ENCODE measurements at places on chromosomes 2 and 18.

DNA sequence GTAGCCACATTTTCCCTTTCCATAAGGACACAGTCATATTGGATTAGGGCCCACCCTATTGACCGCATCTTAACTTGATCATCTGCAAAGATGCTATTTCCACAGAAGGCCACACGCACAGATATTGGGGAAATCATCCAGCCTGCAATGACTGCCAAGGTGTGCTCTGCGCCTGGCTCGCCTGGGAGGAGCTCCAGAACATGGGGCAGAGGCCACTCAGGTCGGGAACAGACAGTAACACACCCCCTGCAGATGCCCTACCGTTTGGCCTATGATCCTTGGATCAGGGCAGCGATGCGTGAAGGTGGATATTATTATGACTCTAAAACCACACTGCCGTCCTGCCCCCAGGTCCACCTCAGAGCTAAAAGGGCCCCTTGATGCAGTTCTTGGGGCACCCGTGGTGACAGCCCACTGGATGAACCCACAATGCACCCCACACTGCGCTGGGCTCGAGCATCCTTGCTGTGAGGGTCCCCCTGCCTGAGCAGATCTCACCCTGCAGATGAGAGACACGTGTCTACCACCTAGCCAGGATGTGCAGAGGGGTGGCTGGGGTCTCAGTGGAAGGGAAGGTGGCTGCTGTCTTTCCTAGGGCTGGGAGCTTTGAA is 72.9 kb upstream of the ZNF516 start:
- no peak for DNase-seq

GRCh38 chr2:10452956-10453904 is 5.1 kb upstream of the ODC1 start:
- no peak for DNase-seq

DNA sequence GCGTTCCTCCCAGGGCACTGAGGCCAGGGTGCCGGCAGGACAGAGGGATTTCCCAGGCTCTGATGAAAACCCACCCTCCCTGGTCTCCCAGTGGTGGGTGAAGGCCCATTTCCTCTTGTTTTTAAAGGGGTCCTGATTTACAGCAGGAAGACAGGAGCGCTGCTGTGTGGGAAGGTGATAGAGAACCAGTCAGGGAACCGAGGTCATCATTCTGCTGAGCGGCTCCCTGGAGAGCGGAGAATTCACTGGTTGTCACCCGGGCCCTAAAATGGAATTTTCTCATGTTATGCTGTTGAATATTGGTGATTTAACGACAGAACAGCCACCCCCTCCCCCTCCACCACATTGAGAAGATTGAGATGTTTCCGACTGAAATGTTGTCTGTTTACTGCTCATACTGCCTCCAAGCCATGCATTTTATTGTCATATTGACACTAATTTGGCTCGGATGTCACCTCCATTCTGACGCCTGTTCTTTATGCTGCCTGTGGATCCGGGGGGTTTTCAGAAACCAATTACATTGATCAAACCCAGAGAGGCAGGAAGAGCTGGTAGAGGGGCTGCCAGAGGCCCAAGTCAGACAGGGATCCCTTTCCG is 225.2 kb downstream of the GLI2 start:
- no peak for DNase-seq

- DNase-seq = peak; percentile 68
These were observed 545 bp downstream of the GTF3C2 start for GRCh38 chr2:27356056-27356381.

GRCh38 chr2:147479358-147479757 is 365.5 kb upstream of the ACVR2A start:
- no peak for DNase-seq

- no peak for DNase-seq
These were observed 54.4 kb downstream of the LRPPRC start for GRCh38 chr2:43941359-43941758.

- no peak for DNase-seq
These were observed 49.9 kb upstream of the RAB6C start for GRCh38 chr2:129929321-129930290.

- no peak for DNase-seq
These were observed 593 bp upstream of the NRBP1 start for GRCh38 chr2:27427863-27428212.

DNA sequence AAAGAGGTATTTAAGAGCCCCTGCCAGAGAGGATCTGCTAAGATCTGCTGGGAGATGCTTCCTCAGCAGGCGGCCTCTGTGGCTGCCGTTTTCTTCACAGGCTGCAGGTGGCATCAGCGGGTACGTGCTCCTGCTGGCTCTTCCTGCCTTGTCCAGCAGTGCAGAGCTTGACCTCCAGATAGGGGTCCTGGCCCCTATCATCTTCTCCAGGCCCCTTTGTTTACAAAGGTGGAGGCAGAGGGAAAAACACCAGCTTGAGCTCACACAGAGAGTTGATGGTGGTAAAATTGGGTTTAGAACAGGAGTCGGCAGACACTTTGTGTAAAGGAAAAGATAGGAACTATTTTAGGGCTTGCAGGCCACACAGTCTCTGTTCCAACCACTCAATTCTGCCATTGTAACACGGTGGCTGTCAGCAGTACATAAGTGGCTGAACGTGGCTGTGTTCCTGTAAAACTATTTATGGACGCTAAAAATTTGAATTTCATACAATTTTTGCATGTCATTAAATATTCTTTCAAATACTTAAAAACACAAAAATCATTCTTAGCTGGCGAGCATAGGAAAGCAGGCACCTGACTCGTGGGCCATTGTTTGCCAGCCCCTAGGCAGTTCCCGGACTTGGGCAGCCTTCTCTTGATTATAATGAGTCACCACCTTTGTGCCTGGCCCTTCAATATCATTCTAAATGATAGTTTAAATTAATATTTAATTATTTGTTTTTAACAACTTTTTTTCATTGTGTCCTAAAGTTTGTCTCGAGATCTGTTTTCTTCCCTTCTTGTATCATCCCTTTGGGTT is 98.2 kb upstream of the B3GNT7 start:
- peak; percentile 69 for DNase-seq

DNA sequence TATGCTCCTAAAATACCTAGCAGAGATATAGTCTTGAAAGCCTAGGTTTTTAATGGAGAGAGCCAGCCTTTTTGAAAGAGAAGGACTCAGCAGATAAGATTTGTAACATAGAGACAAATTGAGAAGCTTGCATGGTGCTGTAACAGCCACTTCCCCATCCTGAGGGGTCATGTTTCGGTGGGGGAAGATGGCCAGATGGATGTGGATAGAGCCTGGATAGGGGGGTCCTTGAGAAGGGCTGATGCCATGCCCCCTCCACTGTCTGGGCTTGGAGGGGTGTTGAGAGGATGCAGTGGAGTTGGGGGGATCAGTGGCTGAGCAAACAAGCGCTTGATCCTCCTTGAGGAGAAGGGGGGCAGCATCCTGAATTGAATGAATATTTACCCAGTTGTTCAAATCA is 178.0 kb upstream of the HS6ST1 start:
- DNase-seq = no peak

DNA sequence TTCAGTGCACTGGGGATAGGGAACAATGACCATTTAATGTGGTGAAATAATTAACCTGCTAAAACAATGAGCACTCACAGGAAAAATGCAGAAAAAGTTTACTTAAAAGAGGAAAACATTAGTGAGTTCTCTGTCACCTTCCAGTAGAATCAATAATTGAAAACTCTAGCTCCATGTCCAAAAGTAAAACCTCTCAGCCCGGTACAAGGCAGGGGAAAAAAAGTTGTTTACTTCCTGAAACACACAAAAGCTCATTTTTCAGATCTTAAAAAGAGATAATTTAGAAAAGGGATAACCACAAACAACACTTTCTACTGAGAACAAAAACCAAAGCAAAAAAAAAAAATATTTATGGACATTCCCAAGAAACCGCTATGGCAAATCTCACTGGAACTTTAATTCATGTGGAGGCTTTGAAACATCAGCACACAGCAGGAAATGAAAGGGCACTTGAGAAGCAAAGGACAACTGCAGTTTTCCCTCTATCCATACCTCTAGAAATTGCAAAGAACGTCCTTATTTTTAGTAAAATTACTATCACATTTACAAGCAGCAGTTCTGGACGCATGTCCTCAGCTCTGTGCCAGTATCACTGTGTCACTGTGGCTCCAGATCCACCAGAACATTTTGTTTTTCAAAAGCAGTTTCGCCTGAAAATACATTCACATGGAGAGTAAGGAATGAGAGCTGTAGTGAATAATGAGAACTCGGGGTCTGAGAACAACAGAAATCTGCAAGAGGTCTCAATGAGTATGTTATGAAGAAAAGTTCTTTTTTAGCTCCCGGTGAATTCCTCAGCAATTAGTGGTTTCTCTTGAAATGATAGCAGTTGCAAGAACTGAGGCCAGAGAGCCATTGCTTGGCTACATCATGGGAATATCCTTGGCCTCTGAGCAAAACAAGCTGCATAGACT is 44.7 kb upstream of the DNAH7 start:
- no peak for DNase-seq

GRCh38 chr2:164887434-164888144 is 46.0 kb upstream of the COBLL1 start:
- DNase-seq = no peak

GRCh38 chr2:232530626-232531260 is 4.8 kb downstream of the CHRND start:
- DNase-seq = no peak

GRCh38 chr2:174614261-174614660 is 16.7 kb upstream of the WIPF1 start:
- no peak for DNase-seq

DNA sequence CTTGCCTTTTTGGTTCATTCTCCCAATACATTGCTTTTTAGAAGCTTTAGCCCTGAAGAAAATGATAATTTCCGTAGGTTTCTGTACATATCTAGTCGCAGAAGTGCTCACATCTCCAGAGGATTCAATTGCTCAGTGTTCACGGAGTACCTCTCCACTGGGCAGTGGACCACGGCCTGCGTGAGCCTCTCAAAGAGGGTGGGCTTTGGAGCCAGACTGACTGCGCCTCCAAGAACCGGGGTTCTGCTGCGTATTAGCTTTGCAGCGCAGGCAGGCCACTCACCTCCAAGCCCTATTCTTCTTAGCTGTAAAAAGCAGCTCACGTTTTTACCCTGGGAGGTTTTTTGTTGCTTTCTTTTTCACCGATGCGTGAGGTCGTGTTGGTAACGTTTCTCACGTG is 35.4 kb downstream of the NTSR2 start:
- DNase-seq = no peak

GRCh38 chr2:233329489-233330135 is 22.0 kb downstream of the SAG start:
- DNase-seq = peak; percentile 16

DNA sequence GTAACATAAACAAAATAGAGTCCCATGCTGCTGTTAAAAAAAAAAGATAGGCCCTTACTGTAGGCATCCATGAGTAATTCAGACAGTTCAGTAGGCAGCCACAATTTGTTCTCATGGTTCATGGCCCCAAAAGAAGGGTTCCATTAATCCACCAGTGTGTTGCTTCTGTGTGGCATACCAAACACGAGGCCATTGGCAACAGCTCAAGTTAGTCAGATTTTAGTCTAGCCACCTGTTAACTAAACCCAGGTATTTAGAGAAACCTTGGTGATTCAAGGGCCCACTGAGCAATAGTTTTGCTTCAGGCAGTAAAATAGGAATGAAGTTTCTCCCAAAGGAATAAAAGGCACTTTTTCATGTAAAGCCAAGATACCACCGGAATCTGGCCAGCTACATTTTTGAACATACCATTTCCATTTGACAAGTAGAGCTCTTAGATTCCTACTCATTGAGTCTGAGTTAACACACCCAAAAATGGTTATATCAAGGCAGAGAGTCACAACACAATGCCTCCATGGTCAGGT is 80.1 kb upstream of the SRD5A2 start:
- no peak for DNase-seq

DNA sequence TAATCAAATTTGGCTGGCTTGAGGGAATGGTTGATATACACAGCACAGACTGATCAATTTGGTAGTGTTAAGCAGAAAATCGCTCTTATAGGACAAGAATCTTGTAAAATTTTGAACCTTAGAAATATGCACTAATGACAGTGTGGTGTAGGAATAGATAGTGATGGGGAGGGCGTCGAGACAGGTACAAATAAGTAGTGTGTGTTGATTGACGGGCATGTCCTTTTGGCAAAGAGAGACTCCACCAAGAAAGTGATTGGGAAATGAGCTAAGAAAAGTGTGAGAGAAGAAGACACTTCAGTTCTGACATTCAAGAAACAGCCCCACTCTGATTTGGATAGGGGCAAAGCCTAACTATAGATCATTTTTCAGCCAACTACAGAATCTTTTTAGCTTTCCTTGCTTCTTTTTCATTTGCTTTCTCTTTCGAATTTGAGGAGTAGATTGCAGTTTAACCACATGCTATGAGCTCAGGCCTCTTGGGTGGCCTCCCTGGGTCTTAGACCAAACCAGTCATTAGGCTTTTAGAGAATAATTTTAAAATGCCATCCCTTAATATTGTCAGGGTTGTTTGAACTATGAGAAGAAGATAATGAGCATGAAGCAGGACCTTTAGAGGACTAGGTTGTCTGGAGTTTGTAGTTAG is 127.1 kb downstream of the CERS6 start:
- no peak for DNase-seq

GRCh38 chr2:24083567-24084385 is 858 bp downstream of the TP53I3 start:
- DNase-seq = peak; percentile 67

GRCh38 chr2:228735697-228736096 is 535.4 kb downstream of the PID1 start:
- DNase-seq = no peak

DNA sequence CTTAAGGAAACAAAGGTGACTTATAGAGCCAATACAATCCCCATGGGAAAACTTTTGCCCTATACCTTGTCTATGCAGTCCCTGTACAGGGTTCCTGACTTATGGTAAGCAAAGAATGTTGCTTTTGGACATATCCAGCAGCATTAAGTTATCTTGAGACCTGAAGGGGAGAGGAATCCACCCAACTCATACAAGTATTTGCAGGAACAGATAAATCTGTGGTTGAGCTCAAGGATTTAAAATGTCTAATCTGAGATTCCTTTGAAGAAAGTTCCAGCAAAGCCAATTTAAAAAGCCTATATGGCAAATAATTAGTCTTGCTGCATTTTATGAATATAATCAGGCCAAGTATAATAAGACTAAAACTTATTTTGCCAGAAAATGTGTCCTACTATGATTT is 739.5 kb upstream of the CDH2 start:
- no peak for DNase-seq

- peak; percentile 52 for DNase-seq
These were observed 157.5 kb downstream of the CERS6 start for GRCh38 chr2:168613551-168613950.

DNA sequence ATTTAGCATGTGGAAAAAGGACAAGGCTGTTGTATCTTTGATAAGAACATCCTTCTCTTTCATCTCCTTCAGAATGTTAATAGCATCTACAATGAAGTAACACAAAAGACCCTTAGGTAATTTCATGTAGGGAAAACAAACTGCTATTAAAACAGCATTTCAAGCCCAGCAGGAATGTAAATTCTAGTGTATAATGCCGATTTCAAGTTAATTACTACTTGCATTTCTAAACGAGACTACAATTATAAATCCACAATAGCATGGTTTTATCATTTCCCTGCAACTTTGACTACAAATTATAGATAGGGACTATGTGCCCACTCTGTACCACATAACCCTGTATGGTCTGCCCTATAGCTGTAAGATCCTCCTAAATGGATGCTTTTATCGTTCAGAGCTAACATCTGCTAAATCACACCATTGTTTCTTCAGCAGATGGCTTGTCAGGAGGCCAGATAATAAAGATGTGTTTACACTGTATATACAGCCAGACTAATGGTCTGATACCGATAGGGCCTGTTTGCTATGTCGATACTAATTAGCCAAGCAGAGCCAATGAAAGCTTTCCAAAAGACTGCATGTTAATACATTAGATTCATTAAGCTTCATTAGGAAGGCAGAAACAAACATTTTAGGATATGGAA is 51.9 kb downstream of the LRPPRC start:
- DNase-seq = no peak
